ENCODE measurements at places on chromosomes 6 and 20.

DNA sequence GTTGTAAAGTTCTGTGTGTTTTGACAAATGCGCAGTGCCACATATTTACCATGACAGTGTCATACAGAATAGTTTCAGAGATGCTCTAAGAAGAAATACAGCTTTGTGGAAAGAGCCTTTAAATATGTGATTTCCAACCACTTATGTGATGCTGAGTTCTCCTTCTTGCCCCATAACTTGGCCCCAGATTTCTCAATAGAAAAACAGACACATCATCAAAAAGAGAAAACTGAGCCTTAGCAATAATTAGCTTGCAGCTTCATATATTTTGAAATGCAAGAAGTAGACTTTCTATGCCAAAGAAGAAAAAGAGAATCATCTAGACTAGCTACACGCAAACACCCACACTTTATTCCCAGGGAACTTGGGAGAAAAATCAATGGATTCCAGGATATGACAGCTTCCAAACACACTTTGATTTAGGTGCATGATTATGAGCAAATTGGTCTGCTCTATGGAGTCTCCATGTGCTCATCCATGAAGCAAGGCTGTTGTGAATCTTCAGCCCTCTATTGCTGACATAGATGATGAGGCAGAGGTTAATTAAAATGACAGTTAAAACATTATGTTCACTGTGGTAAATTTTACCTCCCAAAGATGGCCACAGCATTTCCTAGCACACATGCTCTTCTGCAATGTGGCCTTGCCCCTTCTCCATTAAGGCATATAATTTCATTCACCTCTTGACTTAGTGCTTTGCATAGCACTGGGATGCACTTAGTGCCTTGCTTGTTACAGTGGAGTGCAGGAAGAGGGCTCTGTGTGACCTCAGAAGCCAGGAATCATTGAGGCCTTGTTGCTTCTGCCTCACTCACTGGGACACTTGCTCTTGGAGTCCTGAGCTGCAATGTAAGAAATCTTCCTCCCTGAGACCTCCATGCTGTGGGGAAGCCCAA, 174.6 kb downstream of the SYNDIG1 start:
- DNase-seq: no peak

DNA sequence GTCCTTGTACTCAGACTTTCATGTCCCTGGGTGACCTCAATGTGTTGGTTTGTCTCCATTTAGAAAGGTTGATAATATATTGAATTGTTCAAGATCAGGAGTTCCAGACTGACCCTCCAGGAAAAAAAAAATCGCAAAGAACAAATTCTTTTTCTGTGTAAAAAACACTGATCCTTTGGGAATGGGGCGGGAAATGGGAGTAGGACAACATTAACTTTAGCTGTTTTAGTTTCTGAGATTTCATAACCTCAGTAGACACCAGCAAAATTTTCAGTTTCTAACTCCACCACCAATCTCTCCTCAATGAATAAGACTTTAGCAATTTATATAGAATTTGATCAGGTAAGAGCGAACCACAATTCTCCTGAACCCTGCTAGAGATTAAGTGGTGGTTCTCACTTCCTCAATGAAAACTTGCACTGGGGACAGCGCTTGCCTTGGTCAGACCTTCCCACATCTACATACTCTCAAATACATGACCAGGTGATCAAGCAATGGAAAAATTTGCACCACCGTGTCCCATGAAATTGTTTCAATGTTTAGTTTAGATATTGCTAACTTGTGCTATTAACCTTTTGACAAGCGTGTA, 231.2 kb upstream of the PLN start:
- DNase-seq: no peak

DNA sequence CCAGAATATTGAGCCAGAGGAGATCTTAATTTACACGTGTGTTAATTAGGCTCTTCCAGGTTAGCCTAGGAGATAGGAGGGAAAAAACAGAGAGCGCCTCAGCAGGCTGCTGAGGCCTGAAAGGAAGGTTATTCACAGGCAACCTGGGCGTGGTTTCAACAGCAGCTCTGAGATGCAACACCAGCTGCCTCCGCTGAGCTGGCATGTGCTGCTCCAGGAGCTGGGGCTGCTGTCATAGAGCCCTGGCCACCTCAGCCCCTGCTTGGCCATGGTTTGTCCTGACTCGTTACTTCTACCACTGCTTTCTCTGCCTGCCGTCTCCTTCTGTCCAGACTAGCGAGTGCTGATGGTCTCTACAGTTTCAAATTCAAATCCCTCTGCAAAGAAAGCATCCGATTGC, 32.4 kb upstream of the RPP40 start:
- DNase-seq: peak; percentile 50

DNA sequence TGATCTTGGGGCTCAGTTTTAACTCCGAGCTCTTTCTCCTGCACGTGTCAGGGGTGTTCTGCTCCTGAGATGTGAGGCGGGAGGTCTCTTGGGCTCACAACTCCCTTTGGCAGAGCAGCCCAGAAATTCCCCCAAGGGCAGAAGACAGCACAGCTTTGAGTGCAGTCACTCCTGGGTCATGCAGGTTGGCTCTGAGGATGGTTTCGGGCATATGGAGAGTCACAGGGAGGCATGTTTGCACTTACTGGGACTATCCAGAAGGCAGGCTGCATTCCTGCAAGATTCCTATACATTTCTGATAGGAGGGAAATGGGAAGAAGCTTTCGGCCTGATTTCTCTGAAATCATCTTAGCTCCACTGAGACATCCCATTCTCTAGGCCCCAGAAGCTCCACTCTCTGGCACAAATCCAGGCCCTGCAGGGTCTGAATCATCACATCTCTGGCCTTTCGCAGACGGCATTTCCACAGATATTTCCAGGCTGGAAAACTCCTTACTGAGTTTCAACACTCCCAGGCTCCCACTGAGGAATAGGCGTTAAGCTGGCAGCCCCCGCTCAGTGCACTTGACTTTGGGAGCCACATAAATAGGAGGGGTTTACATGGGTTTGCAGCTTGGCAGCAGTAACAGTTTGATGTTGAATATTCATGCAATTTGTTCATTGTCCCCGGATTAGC, 39.7 kb downstream of the AGPAT4 start:
- no peak for DNase-seq

DNA sequence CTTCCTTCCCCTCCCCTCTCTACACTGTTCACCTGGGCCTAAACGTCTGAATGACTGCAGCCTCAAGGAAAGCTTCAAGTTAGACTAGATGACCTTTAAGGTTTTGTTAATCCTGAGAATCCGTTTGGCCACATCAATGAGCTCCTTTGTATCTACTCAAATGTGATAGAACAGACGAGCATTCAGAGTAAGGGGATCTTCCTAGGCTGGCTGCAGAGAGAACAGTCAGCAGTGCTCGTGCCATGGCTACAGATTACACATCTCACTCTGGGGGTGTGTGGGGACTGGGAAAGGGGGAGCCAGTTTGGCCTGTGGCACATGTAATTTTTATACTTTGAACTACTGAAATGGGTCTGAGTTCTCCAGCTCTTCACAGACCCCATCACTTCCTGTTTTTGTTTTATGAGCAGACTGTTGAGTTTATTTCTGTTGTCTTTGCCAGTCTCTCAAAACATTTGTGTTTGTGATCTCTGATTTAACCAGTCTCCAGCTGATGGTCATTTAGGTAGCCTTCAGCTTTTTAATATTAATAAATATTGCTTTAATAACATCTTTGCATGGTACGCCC, 50.9 kb downstream of the KCNS1 start:
- no peak for DNase-seq

GRCh38 chr6:71419217-71420094, 130.8 kb downstream of the OGFRL1 start:
- DNase-seq: no peak

GRCh38 chr6:62090442-62091229, 195.4 kb downstream of the KHDRBS2 start:
- DNase-seq: no peak

DNA sequence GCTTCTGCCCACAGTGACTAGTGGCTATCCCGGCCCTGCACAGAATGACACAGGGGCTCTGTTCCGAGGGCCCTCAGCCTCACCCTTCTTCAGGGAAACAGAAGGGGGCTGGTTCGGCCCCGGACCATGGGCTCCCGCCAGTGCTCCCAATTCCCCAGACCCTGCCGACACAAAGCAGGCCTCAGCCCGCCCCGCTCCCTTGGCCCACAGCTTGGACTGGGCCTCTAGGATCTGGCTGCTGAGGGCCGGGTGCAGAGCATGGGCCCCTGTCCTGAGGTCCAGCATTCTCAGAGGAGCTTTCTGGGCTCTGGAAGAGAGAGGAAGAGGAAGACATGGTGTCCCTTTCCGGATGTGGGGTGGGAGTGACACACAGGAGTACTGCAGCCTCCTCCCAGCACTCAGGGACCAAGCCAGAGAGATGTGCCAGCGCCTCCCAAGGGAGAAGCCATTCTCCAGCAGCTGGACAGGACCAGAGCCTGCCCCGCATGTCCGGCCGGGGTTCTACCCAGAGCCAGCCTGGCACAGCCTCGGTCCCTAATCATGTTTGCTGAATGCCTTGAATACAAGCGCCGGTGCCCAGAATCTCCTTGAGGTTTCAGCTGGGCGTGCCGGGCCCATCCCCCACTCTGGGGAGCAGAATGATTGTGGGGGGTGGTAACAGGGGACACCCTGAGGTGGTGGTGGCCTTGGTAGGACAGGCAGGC, 23.9 kb downstream of the C20orf203 start:
- DNase-seq: no peak

DNA sequence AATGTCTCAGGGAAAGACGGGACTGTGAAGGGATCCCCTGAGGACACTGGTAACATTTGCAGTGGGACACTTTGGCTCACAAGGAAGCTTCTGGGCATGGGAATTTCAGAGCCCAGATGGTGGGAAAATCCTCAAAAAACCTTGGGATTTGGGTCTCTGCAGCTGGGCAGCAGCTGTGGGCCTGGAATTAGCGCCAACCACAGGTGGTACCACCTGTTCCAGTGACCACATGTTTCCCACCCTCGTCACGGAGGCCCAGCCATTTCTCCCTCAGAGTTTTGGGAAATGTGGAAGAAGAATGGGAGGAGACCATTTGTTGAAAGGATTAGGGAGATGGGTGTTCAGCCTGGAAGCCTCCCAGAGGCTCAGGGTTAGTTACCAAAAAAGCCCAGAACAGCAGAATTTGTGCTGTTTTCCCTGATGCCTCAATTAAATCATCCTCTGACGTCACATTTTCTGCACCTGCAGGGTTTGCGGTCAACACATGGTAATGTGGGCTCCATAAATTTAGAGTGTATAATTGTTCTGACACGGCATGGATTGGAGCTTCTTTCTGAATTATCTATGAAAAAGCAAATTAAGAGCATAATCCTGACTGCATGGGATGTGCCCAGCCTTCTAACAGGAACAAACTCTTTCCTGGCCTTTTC, 34.4 kb downstream of the EDN3 start:
- DNase-seq: no peak

DNA sequence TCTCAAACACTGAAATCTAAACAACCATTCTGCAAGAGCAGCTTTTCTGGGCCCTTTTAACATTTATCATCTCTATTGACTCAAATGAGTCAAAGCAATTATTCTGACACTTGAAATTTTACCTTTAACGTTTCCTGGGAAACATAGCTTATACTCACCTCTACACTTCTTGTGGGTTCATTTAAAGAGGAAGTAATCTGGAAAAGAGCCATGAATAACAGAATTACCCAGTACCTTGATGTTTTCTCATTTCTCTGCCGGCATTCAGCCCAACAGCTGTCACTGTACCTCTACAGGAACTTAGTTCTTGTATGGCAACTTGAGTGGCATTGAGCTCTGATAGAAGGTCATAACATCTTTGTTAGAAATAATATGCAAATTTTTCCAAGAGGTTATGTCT, 272.2 kb downstream of the KCNQ5 start:
- no peak for DNase-seq

- DNase-seq: no peak
Measured at GRCh38 chr6:20571261-20571660, 37.0 kb downstream of the CDKAL1 start.

- no peak for DNase-seq
Measured at GRCh38 chr6:135227349-135227748, 46.2 kb downstream of the MYB start.

- no peak for DNase-seq
Measured at GRCh38 chr6:56953597-56954402, 1.1 kb upstream of the BEND6 start.

- DNase-seq: no peak
Measured at GRCh38 chr20:61371501-61372136, 119.6 kb downstream of the CDH4 start.

DNA sequence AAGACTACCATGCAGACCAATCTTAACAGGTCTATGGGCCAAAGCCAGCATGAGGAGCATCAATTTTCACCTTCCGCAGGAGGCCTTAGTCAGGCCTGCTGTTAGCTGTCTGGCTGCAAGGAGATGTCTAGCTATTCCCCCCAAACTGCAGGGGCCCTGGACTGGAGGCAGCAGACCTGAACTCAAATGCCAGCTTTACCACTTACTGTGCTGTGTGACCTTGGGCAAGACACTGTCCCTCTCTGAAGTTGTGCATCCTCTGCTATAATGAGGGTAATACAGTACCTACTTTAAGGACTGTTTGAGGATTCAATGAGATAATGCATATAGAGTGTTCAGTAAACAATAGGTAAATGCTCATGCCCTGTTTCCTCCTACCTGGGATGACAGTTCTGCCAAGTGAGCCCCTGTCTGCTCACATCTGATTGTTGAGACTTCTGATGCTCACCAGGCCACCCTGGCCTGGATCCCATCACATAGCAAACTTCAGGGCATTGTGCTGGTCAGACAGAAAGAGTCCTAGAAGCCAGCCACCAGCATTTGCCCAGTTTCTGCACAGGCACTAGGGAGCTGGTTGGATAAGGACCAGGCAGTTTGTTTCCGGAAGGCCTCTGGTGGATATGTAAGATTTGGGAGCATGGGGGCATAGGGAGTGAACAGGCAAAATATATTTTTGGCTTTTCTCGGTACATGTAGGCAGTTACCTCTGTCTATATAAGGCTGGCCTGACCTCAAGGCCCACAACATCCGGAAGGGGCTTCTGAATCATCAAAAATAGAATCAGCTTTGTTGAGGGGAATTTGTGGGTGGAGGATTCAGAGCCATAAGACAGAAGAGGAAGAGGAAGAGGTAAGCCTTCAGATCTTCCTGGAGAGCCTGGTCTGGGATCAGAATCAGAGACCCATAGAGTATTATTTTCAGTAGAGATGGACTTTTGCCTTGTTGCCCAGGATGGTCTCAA, 2.3 kb upstream of the OCSTAMP start:
- peak; percentile 55 for DNase-seq

- no peak for DNase-seq
Measured at GRCh38 chr6:146335336-146335735, 208.3 kb upstream of the RAB32 start.

DNA sequence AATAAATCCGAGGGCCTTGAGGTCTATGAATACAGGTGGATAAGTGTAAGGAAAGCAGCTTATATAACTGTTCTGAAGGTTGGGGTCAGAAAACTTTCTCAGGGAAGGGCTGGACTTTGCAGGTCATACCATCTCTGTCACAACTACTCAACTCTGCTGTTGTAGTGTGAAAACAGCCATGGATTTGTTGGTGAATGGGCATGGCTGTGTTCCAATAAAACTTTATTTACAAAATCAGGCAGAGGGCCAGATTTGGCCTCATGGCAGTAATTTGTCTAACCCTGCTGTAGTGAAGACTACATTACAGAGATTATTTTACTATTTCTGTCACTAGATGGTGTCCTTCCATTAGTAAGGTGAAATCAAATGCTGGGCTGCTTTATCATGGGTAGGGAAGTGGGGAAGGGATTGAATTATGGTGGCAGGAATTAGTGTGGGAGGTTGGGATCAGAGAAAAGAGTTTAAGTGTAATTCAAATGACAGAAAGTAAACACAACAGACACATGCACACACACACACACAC, 409.6 kb upstream of the CHD6 start:
- no peak for DNase-seq
